ENCODE measurements at places on chromosomes 7 and 10.

DNA sequence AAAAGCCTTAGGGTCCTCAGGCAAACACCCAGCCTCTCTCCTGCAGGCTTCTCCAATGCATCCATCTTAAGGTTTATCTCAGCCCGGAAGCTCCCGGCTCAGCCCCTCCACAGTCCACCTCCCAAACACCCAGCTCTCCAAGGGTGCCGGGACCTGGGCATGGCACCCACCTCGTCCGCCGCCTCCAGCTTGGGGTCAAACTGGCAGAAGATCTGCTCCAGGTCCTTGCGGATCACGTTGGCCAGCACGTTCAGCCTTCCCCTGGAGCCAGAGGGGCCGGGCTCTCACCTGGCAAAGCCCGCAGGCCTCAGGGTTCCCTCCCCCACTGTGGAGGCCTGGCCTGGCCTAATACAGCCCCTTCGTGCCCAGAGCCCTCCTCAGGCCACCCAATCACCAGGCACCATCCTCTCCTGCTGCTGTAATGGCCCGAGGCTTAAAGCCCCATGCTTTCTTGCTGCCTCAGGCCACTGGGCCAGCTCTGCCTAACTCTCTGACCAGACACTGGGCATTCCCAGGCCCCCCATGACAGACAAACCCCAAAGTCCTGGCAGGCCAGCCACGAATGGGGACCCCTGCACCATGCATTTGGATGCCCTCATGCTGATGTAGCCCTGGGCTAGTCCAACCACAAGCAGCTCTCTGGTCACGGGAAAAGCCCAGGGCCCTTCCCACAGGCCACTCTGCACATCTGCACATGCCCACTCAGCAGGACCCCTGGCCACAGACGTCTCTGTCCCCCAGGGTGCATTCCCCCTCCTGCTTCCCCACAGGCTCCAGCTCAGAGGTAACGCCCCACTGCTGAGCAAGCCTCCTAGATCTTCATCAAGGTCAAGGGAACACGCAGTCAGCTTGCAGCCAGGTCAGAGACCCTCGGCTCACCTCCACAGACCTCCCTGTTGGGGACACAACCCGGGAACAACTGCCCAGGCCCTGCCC lies 12.3 kb downstream of the OGDHL start:
- no peak for DNase-seq

GRCh38 chr7:32020551-32021159 lies 49.6 kb downstream of the PDE1C start:
- no peak for DNase-seq

DNA sequence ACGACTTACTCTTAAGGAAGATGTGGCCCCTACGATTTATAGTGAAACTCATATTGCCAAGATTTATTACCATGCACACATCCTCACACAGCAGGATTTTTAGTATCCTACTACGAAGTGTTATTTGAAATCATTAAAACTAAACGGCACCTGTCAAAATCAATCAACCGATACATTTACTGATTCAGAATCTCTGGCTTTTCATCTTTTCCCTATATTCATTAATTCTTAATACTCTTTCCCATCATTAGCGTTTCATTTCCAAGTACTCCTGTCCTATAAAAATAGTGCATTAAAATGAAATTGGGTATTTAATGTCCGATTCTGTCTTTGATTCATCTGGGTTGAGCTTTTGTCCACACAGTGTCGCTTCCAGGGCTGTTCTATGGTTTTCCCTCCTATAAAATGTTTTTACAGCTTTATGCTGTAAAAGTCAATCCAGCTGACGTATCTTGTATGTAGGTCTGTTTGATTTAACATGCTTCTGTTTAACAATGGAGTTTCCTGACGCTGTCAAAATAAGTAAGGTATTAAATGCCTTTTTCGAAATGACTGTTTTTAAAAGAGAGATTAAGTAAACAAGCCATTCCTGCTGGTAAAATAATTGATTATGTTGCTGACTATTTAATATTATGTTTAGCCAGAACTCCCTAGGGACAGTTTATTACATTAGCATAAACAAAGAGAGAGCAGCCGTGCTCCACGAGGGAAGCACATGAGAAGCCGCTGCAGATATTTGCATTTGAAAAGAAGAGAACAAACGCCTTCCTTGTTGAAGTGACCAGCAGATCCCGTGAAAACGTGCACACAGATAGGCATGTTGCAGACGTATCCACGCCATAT lies 22.3 kb upstream of the SFMBT2 start:
- DNase-seq, result no peak

- no peak for DNase-seq
Measured at GRCh38 chr10:71882813-71883659, 32.0 kb upstream of the PSAP start.

DNA sequence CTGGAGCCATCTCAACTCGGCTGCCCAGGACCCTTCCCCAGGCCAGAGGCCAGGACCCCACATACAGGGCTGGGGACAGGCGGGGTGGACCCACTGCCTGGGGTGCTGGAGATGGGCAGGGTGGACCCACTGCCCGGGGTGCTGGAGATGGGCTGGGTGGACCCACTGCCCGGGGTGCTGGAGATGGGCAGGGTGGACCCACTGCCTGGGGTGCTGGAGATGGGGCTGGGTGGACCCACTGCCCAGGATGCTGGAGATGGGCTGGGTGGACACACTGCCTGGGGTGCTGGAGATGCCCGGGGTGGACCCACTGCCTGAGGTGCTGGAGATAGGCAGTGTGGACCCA lies 32.4 kb upstream of the FOXL3 start:
- DNase-seq, result no peak

GRCh38 chr7:93006480-93007095 lies 111.2 kb downstream of the SAMD9 start:
- DNase-seq, result no peak

- no peak for DNase-seq
Measured at GRCh38 chr7:21914671-21915070, 31.0 kb downstream of the CDCA7L start.

- no peak for DNase-seq
Measured at GRCh38 chr7:130092598-130092997, 22.3 kb downstream of the KLHDC10 start.

- no peak for DNase-seq
Measured at GRCh38 chr7:104160375-104160774, 47.4 kb downstream of the ORC5 start.

- DNase-seq, result no peak
Measured at GRCh38 chr7:111051832-111052231, 39.1 kb upstream of the LRRN3 start.

- DNase-seq, result no peak
Measured at GRCh38 chr10:91820144-91820543, 21.9 kb downstream of the TNKS2 start.

DNA sequence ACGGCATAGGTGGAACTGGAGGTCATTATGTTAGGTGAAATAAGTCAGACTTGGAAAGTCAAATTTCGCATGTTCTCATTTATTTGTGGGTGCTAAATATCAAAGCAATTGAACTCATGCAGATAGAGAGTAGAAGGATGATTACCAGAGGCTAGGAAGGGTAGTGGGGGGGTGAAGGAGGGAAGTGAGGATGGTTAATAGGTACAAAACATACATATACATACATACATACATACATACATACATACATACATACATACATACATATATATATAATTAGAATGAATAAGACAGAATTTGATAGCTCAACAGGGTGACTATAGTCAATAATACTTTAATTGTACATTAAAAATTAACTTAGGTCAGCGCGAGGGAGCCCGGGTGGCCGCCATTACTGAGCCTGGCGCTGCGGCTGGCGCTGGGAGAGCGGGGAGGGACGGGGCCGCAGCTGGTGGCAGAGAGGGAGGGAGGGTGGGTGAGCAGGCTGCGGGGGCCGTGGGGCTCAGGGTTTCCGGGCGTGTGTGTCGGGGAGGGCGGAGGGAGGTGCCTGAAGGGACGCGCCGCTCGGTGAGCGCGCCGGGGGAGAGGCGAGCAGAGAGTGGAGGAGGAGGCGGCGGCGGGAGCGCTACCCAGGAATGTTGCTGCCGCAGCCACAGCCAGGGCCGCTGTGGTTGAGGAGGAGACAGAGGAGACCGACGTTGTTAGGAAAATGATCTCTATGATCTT lies 85.8 kb upstream of the EGFR start:
- DNase-seq, result no peak

GRCh38 chr10:28343987-28344895 lies 41.4 kb upstream of the MPP7 start:
- DNase-seq, result no peak

- DNase-seq, result no peak
Measured at GRCh38 chr10:78763651-78764395, 304.9 kb upstream of the ZMIZ1 start.

- no peak for DNase-seq
Measured at GRCh38 chr7:107972075-107972482, 30.9 kb downstream of the LAMB1 start.

DNA sequence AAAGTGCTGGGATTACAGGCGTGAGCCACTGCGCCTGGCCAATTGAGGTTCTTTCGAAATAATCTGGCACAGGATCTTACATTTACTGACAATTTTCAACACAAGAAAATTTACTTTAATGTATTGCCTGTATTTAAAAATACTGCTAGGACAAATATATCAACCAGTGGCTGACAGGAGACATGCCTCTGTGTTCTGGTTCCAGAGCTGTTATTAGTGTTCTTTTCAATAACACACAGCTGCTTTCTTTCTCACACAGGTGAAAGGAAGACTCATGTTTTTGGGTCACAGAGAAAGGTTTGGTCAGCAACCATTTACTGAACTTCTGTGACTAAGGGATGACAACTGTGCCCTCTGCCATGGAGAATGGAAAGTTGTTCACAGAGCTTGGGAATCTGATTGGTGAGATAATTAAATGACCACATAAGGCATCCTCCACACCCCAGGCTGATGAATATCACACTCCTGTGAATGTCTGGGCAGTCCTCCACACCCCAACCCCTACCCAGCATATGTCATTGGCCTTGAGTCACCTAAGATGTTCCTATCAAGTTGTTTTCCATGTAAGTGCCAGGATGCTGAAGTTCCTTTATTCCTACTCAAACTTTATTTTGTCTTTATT lies 180.1 kb downstream of the RAPGEF5 start:
- no peak for DNase-seq

DNA sequence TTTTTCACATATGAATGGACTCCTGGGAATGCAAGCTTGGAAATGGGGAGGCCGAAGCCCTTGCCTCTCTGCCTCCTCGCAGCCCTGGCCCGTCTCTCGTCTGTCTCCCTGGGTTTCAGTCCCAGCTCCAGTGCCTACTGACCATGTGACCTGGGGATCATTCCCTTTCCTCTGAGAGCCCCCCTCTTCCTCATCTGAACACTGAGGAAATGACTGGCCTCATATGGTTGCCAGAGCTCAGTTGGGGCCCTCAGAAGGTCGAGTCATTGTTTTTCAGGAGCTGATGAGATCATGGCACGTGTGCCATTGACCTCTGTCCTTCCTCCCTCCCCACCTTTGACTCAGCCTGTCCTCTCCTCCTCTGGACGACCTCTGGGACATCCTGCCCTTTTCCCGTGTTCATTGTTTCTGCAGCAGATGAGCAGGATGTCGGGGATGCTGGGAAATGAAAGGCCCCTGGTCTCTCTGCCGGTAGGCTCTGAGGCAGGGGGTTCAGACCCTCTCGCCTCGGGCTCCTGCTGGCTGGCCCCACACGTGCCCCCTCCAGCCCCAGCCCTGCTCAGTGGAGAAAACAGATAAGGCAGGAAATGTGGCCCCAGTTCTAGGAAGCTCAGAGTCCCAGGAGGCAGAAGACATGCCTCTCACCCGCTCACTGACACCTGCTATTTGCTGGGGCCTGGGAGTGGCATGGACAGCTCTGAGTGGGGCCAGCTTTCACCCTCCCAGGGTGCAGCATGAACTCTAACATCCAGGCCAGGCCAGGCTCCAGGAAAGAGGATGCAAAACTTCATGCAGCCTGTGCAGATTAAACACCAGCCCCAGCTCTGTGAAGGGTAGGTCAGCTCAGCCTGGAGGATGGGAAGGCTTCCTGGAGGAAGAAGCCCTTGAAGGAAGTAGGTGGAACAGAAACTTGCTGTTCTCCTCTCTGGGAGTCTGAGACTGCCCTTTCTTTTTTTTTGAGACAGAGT lies 8.3 kb upstream of the PPP1R35 start:
- DNase-seq, result no peak

Data from hematopoietic multipotent progenitor cell (in vitro differentiated cells).